ENCODE measurements at places on chromosomes 7 and 10.

GRCh38 chr7:110718503-110719205, 372.3 kb upstream of the LRRN3 start:
- no peak for DNase-seq

GRCh38 chr10:132175907-132176581, 10.7 kb upstream of the DPYSL4 start:
- DNase-seq: no peak

GRCh38 chr7:155804897-155805825, 7.1 kb downstream of the SHH start:
- DNase-seq: peak; percentile 36

DNA sequence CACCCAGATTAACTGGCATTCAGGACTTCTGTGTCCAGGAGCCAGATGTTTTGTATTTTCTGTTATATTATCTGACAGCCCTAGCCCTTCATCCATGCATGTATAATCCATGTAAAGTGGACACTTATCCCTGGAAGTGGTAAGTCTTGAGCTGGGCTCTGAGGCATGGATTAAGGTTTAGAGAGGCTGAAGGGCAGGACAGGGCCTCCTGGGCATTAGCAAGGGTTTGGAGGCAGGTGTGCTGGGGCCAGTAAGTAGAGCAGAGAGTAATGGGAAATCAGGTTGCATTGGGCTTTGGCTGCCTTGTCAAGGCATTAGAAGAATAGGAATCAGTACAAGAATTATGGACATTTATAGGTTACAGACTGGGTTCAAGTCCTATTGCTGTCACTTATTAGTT, 138.0 kb downstream of the DYNC1I1 start:
- no peak for DNase-seq

DNA sequence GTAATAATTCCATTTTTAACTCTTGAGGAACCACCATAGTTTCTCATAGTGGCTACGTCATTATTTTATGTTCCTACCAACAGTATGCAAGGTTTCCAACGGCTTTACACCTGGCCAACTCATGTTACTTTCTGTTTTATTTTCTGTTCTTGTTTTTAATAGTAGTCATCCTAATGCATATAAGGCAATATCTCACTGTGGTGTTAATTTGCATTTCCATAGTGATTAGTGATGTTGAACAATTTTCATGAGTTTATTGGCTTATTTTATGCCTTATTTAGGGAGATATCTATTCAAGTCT, 465.5 kb upstream of the KLF6 start:
- no peak for DNase-seq

GRCh38 chr10:25177754-25178135, 2.9 kb downstream of the GPR158 start:
- DNase-seq: no peak

- DNase-seq: peak; percentile 35
Measured at GRCh38 chr10:87000491-87000890, 19.6 kb upstream of the FAM25A start.

DNA sequence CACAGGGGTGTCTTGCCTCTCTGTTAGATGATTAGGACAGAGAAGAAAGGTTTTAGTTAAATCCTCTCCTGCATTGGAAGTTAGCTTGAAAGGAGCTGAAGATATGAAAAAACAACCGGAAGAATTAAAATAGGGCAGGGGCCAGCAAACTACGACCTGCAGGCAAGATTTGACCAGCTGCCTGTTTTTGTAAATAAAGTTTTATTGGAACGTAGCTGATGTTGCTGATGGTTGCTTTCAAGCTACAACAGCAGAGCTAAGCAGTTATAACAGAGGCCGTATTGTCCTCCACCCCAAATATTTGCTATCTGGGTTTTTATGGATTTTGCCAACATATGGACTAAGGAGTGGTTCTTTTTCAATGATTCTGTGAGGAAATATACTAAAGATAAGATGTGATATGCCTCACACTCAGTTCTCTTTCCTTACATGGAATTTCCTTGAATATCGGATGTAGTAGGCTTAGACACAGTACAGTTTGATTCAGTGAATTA, 568.8 kb downstream of the PHTF2 start:
- DNase-seq: no peak

DNA sequence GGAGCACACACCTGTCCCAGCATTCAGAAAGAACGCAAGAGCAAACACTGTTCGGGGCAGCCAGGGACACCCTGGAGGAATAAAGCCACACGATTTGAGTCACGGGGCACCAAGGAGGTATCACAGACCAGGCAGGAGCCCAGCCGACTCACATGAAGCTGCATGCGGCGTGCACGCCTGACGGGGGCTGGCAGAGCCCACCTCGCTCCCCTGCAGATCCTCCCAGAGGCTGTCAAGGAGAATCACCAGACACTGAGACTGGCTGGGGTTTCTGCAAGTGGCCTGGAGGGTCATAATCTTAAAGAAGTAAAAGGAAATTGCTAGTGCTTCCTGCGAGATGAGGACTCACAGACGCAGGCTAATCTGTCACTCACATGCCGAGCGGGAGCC, 61.6 kb downstream of the TCERG1L start:
- DNase-seq: no peak

GRCh38 chr7:49791088-49791741, 17.8 kb downstream of the VWC2 start:
- no peak for DNase-seq

- peak; percentile 42 for DNase-seq
Measured at GRCh38 chr10:36621346-36621745, 504.1 kb upstream of the ANKRD30A start.

DNA sequence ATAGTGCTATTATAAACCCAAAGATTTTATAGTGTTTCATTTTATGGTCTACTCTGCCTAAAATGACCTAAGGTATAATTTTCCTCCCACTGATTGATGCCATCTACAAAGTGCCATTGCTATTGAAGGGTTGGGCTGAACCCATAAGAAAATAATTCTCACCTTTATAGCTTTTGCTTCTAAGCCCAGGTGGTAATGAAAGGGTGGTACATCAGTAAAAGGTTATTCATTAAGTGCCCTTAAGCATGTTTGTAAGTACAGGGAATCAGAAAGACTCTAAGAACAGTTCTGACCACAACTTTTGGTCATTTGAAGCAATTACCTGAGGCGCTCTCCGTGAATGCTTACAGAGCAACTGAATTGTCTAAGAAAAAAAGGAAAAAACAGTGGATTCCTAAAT, 1247.3 kb downstream of the NXPH1 start:
- DNase-seq: no peak

DNA sequence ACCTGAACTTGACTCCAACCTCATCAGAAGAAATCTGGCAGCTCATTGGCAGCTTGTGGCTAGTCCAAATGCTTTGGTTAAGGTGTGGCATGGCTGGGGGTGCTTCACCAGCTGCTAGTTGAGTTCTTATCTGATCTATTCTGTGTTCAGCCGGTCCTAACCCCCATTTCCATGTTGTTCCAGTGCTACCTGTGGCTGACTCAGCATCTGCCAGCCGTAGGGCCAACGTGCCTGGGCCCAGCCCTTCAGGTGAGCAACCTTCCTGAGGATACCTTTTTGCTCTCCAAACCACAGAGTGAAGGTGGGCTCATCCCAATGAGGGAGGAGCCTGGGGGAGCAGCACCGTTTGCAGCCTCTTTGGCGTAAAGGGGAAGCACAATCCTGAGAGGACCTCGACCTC, 46.8 kb upstream of the C10orf120 start:
- no peak for DNase-seq
